ENCODE measurements at places on chromosomes 7 and 10.

- DNase-seq = no peak
Observed at GRCh38 chr7:26978146-26978545, 113.8 kb upstream of the SKAP2 start.

GRCh38 chr10:69574571-69574978 lies 1.4 kb upstream of the NEUROG3 start:
- no peak for DNase-seq

DNA sequence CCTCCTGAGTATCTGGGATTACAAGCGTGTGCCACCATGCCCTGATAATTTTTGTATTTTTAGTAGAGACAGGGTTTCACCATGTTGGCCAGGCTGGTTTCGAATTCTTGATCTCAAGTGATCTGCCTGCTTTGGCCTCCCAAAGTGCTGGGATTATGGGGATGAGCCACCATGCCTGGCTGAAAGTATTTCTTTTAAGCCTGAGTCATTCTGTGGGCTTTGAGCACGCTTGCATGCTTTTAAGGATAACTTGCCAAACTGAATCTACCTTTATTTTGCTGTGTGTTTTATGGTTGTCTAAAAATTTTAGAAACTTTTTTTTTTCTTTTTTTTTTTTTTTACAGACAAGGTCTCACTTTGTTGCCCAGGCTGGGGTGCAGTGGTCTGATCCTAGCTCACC lies 33.2 kb downstream of the CNNM2 start:
- DNase-seq = no peak

GRCh38 chr10:99615426-99615825 lies 4.8 kb downstream of the SLC25A28 start:
- no peak for DNase-seq

DNA sequence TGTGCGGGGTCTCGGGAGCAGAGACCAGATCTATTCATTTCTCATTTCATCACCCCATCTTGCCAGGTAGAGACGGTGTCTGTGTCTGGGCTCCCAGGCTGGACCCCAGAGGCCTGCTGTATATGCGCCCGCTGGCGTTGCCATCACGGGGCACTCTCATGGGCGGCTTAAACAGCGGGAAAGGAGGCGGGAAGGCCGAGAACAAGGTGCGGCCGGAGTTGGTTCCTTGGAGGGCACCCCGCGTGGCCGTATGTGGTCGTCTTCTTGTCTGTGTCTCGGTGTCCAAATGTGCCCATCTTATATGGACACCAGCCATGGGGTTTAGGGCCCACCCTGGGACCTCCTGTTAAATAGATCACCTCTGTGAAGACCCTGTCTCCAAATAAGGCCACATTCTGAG lies 2.1 kb upstream of the CFAP46 start:
- DNase-seq = no peak

- DNase-seq = no peak
Observed at GRCh38 chr7:41536122-41536872, 166.6 kb downstream of the INHBA start.

DNA sequence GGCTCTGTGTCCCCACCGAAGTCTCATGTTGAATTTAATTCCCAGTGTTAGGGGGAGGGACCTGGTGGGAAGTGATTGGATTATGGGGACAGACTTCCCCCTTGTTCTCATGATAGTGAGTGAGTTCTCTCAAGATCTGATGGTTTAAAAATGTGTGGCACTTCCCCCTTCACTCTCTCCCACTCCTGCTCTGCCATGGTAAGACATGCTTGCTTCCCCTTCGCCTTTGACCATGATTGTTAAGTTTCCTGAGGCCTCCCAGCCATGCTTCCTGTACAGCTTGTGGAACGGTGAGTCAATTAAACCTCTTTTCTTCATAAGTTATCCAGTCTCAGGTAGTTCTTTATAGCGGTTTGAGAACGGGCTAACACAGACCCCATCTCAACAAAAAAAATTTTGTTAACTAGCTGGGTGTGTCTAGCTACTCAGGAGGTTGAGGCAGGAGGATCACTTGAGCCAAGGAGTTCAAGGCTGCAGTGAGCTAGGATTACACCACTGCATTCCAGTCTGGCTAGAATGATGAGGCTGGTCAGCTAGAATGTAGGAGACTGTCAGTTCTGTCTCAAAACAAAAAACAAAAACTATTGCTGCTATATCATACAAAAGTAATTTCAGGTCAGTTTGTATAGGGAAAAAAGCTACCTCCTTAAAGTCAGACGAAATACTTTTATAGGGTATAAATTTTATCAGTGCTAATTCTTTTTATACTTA lies 57.7 kb downstream of the ATAD1 start:
- DNase-seq = no peak

DNA sequence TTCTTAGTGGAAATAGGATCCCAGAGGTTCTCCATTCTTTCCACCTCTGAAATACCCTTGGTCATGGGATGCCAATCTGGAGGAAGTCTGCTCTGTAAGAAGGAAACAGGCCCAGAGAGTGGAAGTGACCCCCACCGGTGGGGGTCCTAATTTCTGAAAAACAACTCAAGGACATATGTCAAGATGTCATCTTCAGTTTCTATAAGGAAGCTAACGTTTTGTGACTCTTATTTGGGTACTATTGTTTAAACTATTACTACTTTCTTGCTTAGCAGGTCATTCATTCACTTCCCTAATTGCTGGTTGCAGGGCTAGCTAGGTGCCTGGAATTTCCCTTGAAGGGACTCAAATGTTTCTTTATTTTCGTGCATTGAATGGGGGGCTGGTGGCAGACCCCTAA lies 1.9 kb upstream of the ZNF775 start:
- no peak for DNase-seq

DNA sequence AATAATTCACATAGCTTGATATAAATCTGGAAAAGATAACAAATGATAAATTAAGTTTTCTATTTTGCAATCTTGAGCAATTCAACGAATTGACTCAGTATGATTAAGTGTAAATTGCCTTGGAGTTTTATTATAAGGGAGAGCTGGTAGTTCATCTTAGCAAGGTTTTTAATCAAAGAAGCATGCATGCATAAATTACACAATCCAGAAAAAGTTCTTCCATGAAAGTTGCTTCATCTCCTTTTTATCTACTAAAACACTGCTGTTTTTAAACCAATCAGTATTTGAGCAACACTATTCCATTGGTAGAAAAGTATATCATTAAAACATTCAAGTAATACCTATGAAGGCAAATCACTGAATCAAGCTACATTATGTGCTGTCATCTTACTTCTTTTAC lies 47.6 kb downstream of the POT1 start:
- DNase-seq = no peak

DNA sequence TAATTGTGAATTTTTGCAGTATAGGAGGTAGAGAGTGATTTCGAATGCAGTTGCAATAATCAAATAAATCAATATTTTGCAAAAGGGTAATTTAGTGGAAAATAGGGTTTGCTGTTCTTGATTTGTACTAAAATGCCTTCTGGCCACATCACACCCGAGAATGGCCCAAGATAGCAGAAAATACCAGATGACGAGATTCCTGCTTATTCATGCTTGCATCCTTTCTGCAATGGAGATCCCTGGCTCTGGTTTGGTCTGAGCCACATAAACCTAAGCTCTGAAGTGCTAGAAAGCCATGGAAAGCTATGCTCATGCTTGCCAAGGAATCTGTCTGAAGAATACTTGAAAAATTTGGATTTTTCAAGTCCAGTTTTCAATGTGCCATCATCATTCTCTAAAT lies 634.2 kb upstream of the COBL start:
- no peak for DNase-seq

GRCh38 chr10:22229802-22230157 lies 12.0 kb upstream of the EBLN1 start:
- no peak for DNase-seq

- DNase-seq = no peak
Observed at GRCh38 chr10:48453451-48454301, 147.2 kb downstream of the MAPK8 start.

DNA sequence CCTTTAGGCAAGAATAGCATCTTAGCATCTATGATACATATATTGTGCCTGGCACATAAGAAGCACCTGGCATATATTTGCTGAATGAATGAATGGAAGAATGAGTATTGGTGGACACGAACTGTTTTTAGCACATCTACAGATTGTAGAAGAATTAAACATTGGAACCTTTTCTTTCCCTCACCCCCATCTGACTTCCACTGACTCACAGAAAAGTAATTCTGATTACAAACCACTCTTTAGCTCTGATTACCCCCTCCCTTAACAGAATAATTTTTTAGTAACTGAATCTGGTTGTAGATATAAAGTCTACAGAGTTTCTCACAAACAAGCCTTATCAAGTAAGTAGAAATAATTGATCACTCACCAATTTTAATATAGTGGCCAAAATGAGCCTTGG lies 31.9 kb downstream of the SLC26A4 start:
- DNase-seq = no peak

GRCh38 chr7:81470724-81471379 lies 299.0 kb downstream of the HGF start:
- DNase-seq = no peak

DNA sequence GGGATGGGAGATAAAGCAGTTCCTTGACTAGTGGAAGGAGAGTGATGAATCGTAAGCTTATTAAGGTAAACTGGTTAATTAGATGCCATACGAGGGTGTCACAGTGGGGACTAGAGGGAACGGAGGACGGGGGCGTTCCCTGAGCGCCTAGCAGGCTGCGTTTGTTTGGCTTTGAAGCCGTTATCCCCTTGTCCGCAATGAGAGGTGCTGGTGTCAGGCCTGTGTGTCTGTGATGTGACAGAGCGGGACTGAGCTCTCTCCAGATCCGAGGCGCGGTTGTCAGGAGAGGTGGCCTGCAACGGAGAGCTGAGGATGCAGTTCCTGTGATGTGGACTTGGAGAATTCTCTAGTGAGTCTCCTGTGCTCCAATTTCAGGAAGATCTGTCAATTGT lies 60.0 kb upstream of the PRPS1L1 start:
- no peak for DNase-seq

DNA sequence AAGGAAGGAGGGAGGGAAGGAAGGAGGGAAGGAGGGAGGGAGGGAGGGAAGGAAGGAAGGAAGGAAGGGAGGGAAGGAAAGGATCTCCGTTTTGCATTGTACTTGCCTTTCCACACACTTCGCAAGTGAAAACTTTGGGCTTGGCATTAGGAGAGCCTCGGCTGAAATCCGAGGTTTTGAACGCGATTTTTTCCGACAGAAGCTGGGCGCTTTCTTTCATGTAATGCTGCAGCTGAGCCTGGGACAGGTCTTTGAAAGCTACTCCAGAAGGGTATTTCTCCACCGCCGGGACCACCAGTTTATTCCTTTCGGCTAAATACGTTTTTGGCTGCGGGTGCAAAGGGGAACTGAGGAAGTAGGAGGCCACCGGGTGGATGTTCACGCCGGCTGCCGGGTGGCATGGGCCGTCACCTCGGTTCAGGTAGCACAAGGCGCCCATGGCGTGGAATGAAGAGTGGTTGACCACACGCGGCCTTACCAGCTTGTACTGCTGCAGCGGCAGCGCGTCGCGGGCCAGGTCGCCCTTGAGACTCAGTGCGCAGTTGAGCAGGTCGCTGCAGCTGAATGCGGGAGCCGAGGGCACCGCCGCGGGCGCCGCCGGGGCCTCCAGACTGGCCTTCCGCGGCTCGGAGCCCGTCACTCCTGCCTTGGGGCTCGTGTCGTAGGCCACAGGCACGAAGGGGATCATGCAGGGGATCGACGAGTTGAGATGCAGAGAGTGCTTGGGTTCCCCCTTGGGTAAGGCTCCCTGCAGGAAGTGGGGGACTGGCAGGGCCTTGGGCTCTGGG lies 825 bp downstream of the FEZF1 start:
- DNase-seq = no peak

DNA sequence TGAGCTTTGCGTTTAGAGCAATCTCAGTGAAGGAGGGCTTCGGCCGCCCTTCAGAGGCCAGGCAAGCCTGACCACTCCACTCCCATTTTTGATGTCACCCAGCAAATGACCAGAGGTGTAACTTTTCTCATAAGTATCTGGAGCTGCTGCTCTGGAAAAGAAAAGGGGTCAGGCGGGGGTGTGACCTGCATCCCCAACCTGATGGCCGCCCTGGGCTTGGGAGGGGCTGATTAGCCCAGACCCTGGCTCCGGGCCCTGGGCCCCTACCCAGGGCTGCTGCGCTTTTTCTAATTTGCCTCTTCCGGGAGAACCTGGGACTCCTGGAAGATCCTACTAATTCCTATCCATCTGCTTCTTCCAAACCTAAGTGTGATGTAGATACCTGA lies 9.6 kb upstream of the EBF3 start:
- no peak for DNase-seq

DNA sequence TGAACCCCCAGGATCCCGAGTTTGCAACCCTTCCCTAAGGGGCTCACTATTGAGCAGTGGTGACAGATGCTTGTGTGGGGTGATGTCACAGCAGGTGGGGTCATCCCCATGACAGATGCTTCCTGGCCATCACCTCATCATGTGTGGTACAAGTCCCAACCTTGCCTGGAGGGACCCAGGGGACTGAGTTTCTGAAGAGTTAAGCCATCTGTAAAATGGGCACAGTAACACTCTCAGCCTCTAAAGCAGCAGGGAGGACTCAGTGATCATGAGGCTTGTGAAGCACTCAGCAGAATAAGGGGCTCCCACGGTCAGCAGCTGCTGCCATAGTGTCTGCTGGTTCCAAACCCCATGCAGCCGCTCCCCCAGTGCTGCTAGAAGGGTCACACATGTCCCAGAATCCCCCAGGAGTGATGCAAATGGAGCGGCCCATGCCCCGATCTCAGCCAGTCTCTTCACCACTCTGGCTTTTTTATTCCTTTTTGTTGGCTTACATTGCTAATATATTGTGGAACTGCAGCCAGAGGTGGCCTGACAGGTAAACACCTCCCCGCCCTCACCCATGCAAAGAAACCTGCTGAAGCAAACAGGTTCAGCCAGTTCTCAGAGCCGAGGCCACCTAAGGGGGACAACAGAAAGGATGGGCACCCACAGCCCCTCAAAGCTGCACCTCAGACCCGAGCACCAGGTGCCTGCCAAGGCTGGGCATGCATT lies 102.1 kb upstream of the PDGFA start:
- DNase-seq = no peak

DNA sequence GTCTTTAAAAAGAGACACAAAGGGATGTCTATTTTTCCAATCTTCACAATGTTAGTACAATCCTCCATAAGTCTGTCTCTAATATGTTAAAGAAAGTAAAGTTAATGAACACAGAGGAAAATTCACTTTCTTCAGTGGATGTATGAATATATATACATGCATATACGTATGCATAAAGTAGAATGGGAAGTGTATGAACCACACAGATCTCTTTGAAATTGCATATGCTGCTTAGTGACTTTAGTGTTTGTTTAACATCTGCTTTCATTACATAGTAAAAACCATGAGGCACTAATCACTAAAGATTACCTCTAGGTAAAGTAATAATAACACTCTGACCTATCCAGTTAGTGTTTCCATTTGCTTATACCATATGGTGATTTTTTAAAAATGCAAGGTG lies 451.2 kb downstream of the SEMA3D start:
- DNase-seq = no peak

Data from omental fat pad (tissue), 4 donors.